CD4-positive, alpha-beta T cell treated with Interferon alpha-2 for 1 hour (primary cell): ENCODE measurements at places on chromosomes 5 and 9.

DNA sequence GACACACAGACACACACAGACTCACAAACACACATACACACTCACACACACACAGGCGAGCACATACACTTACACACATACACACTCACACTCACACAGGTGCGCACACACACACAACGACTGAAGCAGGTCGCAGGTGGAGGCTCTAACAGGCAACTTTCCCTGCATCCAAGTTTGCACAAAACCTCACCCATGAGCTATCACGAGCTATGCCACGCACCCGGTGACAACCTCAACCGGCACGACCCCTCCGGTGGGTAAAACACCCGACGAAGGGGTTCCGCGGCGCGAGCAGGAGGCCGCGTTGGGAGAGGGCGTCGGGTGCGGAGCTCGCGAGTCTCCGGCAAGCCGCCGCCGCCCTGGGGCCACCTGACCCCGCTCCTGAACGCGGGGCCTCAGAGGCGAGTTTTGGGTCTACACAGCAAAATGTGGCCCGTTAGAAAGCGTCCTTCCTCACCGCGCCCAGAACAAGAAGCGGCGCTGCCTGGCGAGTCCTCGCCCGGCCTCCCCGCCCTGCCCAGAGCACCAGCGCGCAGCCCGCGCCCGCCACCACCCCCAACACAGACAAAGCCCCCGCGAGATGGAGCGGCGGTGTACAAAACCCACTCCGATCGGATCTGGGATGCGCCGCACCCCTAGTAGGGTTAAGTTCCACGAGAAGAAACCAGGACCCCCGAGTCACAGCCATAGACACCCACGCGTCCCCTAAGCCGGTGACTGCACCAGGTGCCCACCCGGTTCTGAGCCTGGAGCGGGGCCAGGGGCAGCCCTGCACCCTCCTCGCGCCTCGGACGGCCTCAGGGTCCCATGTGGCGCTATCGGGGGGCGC, 665 bp downstream of the SLC6A3 start:
- no peak for DNase-seq

DNA sequence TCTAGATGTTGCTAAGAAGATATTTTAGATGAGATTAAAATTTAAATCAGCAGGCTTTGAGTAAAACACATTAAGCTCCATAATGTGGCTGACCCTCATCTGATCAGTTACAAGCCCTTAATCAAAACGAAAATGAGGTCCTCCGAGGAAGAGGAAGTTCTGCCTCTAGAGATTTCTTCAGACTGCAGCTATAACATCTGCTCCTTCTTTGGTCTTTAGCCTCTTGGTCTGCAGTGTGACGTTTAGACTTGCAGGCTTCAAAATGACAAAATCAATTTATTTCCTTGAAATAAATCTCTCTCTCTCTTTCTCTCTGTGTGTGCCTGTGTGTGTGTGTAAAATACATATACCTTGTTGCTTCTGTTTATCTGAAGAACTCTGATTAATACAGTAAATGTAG, 1429.8 kb upstream of the CDH9 start:
- DNase-seq = no peak

GRCh38 chr9:36443581-36443980, 43.5 kb upstream of the RNF38 start:
- no peak for DNase-seq

GRCh38 chr5:154583671-154584177, 105.7 kb upstream of the HAND1 start:
- DNase-seq = no peak

GRCh38 chr5:142886956-142887355, 116.8 kb downstream of the ARHGAP26 start:
- no peak for DNase-seq

GRCh38 chr5:43647789-43648188, 44.8 kb downstream of the NNT start:
- no peak for DNase-seq

DNA sequence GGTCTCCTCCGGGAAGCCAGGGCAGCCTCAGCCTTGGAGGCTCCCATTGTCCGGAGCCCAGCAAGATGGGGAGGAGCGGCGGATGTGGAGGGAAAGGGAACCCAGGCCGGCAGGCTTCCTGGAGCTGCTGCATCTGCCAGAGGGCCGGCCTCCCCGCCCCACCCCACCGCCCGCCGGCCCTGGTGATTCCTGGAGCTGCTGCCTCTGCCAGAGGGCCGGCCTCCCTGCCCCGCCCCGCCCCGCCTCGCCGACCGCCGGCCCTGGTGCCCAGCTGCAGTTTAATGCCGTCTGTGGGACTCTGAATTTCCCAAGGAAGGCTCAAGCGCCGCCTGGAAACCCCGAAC, 31.6 kb downstream of the EXD3 start:
- no peak for DNase-seq

- DNase-seq = no peak
These were observed 272.4 kb downstream of the MEF2C start for GRCh38 chr5:88610586-88610985.

DNA sequence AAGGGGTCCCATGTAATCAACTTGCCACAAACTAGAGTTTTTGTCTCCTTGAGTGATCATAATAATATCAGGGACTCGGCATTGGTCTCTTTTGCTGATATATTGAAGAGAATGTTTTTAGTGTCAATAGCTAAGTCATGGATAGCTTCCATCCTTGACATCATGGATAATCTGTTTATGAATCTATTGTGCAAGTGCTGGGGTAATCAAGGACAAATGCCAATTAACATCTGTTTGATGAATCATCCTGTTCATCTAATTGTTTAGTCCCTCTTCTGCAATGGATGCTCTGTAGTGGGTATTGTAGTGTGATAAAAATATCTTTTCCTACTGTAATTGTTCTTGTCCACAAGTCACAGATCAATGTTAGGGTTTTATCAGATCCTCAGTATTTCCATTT, 607.5 kb upstream of the SEMA6A start:
- DNase-seq = no peak

DNA sequence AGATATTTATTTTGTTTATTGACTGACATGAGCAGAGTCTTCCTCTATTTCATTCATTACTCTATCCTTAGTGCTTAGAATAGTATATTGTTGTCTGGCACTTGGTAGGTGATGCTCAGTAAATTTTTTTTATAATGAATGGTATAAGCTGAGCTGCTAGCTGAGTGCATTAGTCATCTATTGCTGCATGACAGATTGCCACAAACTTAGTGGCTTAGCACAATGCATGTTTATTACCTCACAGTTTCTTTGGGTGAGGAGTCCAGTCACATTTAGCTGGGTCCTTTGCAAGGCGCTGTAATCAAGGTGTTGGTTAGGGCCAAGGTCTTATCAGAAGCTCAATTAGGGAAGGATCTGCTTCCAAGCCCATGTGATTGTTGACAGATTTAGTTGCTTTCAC, 23.1 kb downstream of the SMAD5 start:
- no peak for DNase-seq

- DNase-seq = no peak
These were observed 195.8 kb downstream of the SLC12A2 start for GRCh38 chr5:128279345-128279744.
